Brain (organoid and tissue), 16 donors: ENCODE measurements at places on chromosomes 2 and 18.

- no peak for DNase-seq
Observed at GRCh38 chr2:20584399-20585358, 66.2 kb downstream of the HS1BP3 start.

GRCh38 chr2:88006912-88007439 lies 9.4 kb downstream of the RNU2-63P start:
- no peak for DNase-seq

DNA sequence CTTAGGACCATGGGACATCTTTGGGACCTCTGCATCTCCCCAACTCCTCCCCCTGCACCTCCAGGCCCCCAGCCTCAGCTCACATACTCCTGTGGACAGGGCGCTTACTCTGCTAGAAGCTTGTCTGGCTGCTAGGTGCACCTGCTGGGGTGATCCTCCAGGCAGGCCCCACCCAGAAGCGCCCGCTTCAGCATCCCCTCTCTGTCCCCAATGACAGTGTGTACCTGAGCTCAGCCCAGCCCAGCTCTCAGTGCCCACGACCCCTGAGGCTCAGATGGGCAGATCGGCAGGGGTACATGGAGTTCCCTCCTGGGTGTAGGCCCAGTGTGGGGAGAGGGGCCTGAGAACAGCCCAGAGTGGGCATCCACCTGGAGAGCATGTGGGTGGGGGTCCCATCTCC lies 5.9 kb downstream of the TEKT4 start:
- no peak for DNase-seq

DNA sequence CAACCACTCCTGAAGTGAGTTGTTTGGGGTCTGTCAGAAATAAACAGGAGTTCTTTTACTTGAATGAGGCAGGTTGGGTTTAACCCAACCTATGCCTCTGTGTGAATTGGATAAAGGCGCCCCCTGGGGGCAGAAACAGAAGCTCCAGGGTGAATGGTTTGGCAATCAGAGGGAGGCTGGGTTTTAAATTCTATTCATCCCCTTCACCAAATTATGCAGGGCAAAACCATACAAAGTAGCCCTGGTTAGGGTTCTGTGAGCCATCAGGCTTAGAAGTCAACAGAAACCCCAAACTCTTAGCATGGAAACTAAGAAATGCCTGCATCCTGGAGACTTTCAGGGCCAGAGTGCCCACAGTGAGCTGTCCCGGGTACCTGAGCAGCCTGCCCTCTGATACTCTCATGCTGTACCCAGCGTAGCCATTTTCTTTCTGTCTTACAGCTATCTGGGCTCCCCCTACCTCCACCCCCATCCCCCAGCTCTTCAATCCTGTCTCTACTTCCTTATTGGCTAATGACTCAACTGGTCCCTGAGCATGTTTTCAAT lies 241.5 kb downstream of the ICOS start:
- no peak for DNase-seq

DNA sequence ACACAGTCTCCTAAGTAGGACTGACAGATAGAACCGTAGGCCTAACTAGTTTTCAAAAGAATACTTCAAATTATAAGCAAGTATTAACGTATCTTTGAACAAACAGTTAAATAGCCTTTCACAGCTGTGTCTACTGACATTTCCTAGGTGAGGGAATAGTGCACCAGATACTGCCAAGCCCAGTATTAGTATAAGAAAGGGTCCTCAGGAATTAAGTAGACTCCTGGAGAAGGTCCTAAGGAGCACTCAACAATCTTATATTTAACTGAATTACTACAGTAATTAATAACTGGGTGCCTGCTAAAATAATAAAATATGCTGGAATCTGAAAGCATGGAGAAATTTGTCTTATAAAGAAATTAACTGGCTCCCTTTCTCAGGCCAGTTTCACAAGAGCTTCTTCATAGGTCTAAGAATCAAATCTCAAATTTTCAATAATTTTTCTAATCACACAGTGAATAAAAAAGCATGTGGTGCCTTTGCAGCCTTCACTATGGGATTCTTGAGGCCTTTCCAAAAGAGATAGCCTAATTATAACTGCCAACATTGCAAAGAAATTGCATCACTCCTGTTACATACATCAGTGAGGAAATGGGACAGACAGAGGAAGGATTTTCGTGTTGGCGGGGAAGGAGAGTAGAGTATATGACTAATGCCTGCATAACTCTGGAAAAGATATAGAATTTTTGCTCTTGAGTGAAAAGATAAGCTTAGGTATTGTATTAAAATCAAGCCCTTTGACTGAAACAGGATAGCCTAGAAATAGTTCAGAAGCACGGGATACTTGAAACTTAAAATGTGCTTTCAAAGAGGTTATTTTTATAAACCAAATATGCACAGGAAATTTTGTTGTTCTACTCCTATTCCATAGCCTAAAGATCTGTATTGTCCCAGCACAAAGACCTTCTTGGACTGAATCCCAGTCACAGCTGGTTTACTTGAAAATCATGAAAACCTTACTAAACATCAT lies 228.6 kb upstream of the STK17B start:
- DNase-seq: no peak
